ENCODE measurements at places on chromosomes 12 and 14. TPM values are rescaled to one million over a fixed set of nuclear protein-coding genes. Genes with fewer than 3 reads are reported as not detected.

Gene SEL1L
- polyA plus RNA-seq, result 6.1 TPM

Gene CLEC4D
- 0.02 TPM for polyA plus RNA-seq

Gene TEX52
- polyA plus RNA-seq, result not detected

Gene CDCA3
- 14.6 TPM for polyA plus RNA-seq

Gene MANSC4
- not detected for polyA plus RNA-seq

Gene TNFRSF1A
- 41.7 TPM for polyA plus RNA-seq

Gene PGF
- polyA plus RNA-seq, result 2.4 TPM

Gene ETNK1
- polyA plus RNA-seq, result 21.8 TPM

Gene TMEM117
- polyA plus RNA-seq, result 5.2 TPM

Gene FICD
- 1.1 TPM for polyA plus RNA-seq

Gene TUBA1A
- 74.9 TPM for polyA plus RNA-seq

Gene ARHGEF25
- 18.4 TPM for polyA plus RNA-seq

Gene SIVA1
- polyA plus RNA-seq, result 60.5 TPM

Gene WNT5B
- 13.9 TPM for polyA plus RNA-seq

Gene ANKRD33
- polyA plus RNA-seq, result not detected

Gene C12orf42
- polyA plus RNA-seq, result not detected

Gene PTPRO
- polyA plus RNA-seq, result 0.14 TPM

Gene TNS2
- polyA plus RNA-seq, result 48.6 TPM

Gene FBXW8
- polyA plus RNA-seq, result 3.7 TPM

Gene KITLG
- polyA plus RNA-seq, result 6.2 TPM

Gene AMN1
- 4.7 TPM for polyA plus RNA-seq

Gene AMN
- polyA plus RNA-seq, result 11.8 TPM

Gene KLHDC1
- 1.0 TPM for polyA plus RNA-seq

All from esophagus (tissue), 2 donors.